ENCODE measurements at places on chromosomes 6 and 20.

- no peak for DNase-seq
Measured at GRCh38 chr6:108175592-108176279, 9.9 kb downstream of the NR2E1 start.

GRCh38 chr6:155112757-155113156 is 117.6 kb downstream of the TIAM2 start:
- DNase-seq, result no peak

- no peak for DNase-seq
Measured at GRCh38 chr20:15656124-15656523, 917.1 kb downstream of the KIF16B start.

- no peak for DNase-seq
Measured at GRCh38 chr6:78465059-78465634, 402.2 kb upstream of the IRAK1BP1 start.

DNA sequence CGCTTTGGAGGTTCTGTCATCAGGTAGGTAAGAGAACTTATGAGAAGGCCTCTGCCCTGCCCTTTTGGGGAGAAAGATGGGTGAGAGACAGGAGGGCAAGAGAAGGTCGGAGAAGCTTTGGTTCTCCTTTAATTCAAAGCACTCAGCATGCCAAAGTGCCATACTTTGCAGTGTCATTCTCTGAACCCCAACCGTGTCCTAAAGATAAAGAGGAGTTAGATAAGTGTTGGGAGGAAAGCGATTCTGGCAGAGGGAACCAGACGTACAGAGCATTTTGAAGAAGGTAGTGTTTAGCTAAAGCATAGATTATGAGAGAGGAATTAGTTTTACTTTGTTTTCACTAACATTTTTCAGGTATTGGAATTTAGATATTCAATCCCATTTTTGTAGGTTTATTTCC is 40.3 kb downstream of the NKAIN2 start:
- no peak for DNase-seq

DNA sequence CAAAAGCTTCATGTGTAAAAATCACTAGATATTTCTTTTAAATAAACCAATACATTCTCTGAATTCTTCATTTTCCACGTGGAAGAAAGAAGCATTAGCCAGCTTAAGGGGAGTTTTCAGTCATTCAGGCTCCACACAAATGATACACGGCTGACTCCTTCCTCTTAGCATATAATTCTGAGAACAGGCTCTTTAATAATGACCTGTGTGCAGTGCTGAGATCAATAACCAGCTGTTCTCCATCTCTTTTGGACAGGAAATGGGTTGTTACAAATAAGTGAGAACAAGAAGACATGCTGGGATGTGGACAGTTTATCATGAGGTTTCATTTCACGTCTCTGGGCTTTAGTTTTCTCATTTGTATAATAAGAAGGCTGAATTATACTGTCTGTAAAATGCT is 146.9 kb upstream of the C6orf118 start:
- no peak for DNase-seq

- no peak for DNase-seq
Measured at GRCh38 chr6:118780668-118781067, 113.3 kb upstream of the ASF1A start.

All from GM12892 (cell line).